ENCODE measurements at places on chromosomes 7 and 10.
A peak's percentile ranks its signal among the peaks of the same experiment; 100 is the strongest.

- DNase-seq: no peak
Measured at GRCh38 chr7:101954499-101954898, 137.1 kb downstream of the CUX1 start.

DNA sequence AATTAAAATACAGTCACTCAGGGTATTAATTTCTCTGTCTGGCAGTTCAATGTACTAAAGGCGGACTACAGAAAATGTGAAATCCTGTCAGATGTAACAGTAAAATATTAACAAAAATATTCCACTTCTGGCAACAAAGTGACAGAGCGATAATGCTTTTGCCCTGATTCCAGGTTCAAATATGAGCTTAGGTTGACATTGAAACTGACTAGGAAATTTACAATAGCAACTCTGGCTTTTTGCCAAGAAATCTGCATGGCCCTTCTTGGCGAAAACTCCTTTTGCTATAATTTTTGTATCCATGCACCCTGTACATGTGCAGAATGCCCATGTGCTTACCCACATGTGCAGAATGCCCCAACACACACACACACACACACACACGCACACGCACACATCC lies 552.2 kb downstream of the MDFIC start:
- no peak for DNase-seq

DNA sequence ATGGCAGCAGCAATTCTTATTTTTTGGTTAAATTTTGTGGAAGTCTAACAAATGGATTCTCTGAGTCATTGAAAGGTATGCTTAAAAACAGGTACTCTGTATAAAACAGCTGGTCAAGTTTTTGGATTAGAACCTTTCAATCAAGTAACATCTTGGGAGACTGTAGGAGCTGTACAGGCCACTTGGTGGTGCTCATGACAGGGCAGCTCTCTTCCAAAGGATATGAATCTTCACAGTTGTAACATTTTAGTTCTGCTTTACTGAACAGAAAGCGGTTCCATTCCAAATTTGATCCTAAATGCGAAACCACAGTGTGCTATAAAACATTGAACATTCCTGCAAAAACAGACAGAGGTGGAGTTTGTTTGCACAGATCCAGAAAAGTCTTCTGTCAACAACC lies 44.5 kb upstream of the AGR3 start:
- DNase-seq: no peak

- DNase-seq: peak; percentile 18
Measured at GRCh38 chr7:127588697-127589482, 679 bp downstream of the ARF5 start.

GRCh38 chr7:26863518-26864308 lies 677 bp downstream of the SKAP2 start:
- DNase-seq: peak; percentile 14

- DNase-seq: no peak
Measured at GRCh38 chr7:82264783-82265305, 178.7 kb downstream of the CACNA2D1 start.

GRCh38 chr7:73809467-73809951 lies 21.3 kb upstream of the CLDN4 start:
- no peak for DNase-seq

GRCh38 chr10:69883310-69884023 lies 81.8 kb downstream of the COL13A1 start:
- no peak for DNase-seq

DNA sequence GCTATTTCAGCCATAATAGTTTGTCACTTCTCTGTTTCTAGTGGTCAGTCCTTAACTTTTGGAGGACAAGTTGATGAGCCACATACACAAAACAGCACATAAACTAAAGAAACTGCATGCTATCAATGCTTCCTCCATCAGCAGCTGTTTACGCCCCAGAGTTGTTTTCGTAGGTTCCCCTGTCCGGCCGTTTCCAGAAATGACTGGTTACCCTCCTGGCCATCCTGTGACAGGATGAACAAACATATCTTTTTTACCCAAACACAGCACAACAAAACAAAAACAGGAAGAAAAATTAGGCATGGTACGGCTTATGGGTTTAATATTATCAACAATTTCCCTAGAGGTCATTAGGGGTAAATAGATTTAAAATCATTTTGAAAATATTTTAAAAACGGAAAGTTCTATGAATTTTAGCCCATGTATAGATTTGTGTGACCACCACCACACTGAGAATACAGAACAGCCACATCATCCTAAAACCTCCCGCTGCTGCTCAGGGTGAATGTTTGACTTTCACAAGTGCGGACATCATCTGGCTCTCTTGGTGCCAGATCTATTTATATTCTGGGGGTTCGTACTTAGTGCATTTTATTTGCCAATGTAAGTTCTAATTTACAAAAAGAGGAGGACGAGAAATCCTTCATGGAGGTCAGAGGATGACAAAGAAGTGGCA lies 74.8 kb downstream of the HIPK2 start:
- DNase-seq: no peak

GRCh38 chr10:91571671-91572070 lies 61.2 kb downstream of the PPP1R3C start:
- no peak for DNase-seq

- DNase-seq: no peak
Measured at GRCh38 chr10:96299383-96299782, 4.9 kb upstream of the DNTT start.

- no peak for DNase-seq
Measured at GRCh38 chr7:126750207-126750911, 502.4 kb downstream of the GRM8 start.

DNA sequence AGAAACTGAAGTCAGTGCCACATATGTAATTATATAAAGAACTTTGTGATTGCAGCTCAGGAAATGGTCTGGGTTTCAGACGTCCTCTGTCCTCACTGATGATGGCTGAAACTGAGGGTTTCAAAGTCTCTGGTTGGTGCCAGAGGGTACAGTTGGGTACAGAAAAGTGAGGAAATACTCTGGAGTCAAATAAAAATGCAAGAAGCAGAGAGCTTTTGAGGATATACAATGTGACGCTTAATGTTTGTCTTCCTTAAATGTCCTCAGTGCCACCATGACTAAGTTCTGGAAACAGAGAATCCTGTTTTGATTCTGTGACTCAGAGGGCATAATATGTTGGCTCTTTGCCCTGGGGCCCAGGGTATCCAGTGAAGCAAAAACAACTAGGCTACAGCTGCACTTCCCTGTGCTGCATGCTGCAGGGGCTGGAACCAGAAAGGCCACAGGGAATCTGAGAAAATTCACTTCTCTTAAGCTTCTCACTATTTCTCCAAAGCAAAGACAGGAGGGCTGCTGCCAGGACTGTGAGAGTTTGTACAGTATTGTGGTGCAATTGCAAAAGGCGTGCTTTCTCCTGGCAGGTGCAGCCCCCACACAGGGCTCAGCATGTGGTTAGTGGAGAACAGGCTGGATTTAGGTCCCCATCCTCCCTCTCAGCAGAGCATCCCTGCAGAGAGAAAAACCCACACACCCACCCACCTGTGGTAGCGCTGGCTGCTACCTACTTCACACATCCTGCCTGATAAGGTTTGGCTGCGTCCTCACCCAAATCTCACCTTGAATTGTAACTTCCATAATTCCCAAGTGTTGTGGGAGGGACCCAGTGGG lies 169.5 kb upstream of the SVIL start:
- DNase-seq: no peak

- DNase-seq: no peak
Measured at GRCh38 chr10:106360870-106361269, 803.6 kb downstream of the SORCS1 start.

- peak; percentile 76 for DNase-seq
Measured at GRCh38 chr10:84177541-84178141, 4.0 kb downstream of the GPR15LG start.

DNA sequence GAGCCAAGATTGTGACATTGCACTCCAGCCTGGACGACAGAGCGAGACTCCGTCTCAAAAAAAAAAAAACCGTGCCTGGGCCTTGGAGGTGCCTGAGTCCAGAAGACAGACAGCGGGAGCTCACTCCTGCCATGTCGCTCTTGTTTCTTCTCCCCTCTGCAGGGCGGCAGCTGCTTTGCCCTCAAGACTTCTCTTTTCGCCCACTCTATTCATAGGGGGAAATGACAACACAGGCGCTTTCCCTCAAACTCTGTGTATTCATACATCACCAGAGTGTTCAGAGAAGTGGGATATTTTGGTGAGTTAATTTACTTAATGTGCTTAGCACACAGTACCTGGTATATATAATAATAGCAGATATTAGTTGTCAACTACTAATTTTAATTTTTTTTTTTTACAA lies 44.5 kb downstream of the FOXK1 start:
- DNase-seq: no peak

GRCh38 chr7:131424219-131424822 lies 96.6 kb downstream of the MKLN1 start:
- DNase-seq: no peak

Data from activated gamma-delta T cell treated with Interleukin-2 at 50 U/mL for 16 hours (primary cell).